ENCODE measurements at places on chromosomes 16 and 17.

DNA sequence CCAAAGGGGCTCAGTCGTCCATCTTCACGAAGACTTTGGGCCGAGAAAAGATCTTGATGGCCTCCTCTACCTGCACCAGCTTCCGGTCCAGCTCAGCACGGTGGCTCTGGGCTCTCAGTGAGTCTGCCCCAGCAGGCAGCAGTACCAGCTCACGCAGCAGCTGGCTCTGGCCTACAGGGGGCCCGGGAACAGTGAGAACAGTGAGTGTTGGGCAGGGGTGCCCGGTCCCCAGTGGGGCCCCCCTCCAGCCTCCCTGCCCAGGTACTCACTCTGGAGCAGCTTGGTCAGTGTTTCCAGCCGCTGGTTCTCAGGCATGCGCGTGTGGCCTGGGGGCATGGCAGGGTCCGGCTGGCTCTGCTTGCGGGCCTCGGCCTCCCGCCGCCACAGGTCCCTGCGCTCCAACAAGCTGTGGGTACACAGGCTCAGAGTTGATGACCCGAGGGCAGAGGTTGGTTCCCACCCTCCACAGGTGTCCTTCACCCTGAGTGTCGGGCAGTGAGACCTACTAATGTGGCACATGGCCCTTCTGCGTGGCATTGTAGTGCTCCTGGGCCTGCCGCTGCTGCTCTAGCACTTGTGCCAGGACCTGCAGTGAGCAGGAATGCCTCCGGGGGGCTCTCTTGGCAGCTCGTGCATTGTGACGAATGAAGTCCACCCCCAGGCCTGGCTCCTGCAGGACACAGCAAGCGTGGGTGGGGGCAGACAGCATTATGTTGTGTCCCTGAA, 2.6 kb downstream of the PARD6A start:
- DNase-seq, result no peak

GRCh38 chr16:31471875-31472708, at the start of gene TGFB1I1:
Gene TGFB1I1 (plus strand): TSS chr16:31472152. CDS start chr16:31472189, 37 bp downstream.
- DNase-seq, result no peak

DNA sequence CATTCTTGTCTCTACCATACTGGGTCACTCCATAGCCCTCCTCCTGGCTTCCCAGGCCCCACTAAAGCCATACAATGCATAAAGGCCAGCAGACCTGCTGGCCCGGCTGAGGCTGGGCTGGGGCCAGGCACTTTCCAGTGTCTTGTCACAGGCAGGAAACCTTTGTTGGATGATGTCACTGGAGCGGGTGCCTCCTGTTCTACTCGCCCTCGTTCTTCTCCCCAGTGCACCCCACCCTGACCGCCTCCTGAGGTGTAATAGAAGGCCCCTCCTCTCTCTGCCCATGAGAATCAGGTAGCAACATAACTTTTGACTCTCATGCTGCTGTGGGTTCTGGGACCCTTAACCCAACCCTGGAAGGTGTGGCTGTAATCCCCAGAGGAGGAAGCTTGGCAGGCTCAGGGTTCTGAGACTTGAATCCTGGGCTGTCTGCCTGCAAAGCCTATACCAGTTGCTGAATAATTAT, 54.2 kb upstream of the IL34 start:
- DNase-seq, result no peak

DNA sequence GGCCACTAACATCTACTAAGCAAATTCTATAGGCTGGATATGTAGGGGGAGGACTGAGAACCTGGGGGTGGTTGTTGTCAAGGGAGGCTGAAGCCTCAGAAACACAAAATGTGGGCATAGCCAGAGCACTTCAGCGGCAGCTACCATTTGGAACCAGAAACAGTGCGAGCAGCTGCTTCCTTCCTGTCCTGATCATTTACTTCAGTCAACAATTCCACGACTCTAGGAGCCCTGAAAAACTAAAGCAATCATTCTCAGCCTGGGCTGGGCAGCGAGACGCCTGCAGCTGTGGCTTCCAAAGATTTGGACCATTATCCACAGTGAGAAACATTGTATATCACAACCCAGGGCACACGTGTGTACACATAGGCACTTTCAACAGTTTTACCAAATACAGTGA, 93.9 kb upstream of the WSCD1 start:
- no peak for DNase-seq

GRCh38 chr16:89697161-89697615, 4.3 kb downstream of the SPATA2L start:
- DNase-seq, result no peak

DNA sequence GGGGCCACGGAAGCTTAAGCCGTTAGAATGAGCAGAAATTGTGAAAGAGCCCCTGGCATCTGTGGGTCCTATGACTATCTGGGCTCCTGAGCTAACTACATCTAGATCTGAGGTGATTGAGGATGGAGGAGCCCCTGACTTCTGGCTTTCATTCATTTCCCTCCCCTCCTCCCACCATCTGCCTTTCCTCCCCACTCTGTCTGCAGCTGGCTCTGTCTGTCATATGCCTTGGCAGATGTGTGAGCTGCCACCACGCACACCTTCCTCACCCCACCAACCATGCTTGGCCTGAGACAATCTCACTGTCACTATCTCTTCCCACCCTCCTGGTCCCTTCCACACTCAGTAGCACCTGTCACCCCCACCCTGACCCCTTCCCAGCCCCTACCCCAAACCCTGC, 5.1 kb downstream of the CD300E start:
- no peak for DNase-seq

All from HS-5 (cell line).